NCI-H1092 (cell line): ENCODE measurements at places on chromosomes 3 and 15.

DNA sequence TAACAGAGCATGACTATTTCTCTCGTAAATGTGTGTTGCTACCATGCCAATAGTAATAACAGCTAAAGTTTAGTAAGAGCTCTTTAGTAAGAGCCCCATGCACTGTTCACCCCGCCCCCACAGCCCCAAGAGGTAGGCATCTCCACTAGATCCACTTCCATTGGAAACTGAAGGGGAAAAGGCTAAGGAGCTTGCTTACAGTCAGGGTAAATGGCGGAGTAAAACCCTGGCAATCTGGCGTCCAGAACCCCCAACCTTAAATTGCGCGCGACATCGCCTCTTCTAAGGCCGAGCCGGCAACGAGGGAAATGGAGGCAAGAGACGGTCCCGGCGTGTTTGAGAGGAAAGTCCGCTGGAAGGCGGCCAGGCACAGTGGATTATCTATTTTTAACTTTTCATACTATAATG lies 654 bp upstream of the C3orf38 start:
- DNase-seq = peak; percentile 30

DNA sequence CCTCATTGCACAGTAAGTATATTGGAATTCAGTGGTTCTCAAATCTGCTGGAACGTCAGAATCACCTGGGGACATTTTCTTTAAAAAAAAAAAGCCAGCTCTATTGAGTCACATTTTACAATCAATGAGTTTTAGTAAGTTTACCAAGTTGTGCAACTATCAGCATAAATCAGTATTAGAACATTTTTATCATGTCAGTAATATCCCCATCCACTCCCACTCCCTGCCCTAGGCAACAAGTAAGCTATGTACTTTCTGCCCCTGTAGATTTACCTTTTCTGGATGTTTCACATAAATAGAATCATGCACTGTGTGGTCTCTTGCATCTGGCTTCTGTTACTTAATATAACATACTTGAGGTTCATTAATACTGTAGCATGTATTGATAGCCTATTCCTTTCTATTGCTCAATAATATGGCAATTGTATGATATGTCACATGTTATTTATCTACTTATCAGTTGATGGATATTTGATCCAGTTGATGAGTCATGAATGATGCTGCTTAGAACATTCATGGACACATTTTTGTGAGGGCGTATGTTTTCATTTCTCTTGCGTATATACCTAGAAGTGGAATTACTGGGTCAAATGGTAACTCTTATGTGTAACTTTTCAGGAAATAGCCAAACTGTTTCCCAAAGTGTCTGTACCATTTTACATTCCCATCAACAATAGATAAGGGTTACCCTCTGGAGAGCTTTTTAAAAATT lies 180.5 kb downstream of the THSD4 start:
- no peak for DNase-seq

GRCh38 chr3:153911116-153911515 lies 210.1 kb upstream of the ARHGEF26 start:
- no peak for DNase-seq

DNA sequence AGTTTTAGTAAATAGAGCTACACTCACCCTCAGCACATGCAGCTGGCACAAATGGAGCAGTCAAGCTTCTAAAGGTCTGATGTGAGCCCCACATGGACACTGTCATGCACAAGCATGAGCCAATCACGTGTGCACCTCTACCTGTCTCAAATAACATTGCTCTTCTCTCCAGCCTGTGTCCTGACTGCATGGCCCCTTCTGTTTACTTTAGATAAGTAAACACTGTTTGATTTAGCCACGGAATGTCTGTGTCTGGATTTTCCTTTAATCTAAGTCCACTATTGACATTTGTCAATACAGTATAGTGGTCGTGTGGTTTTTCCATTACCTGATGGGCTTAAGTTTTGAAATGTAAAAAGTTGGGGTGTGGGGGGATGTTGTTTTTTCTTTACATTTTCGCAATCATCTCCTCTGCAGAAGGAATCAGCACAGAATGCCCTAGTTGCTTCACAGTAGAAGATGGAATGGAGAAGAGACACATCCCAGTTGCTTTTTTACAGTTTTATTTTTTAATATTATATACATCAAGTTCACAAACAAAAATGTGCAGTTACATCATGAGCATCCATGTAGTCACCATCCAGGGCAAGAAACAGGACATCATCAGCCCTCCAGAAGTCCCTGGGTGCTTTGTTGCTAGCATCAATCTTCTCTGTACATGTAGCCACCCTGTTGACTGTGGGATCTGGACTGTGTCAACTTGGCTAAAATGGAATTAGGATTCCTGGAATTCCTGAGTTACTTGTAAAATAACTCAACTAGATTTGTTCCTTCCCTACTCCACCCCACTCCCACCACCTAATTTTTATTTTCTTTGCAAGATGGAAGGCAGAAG lies 146.1 kb downstream of the UACA start:
- DNase-seq = no peak

GRCh38 chr3:48090166-48090939 lies 74.1 kb upstream of the MAP4 start:
- no peak for DNase-seq

DNA sequence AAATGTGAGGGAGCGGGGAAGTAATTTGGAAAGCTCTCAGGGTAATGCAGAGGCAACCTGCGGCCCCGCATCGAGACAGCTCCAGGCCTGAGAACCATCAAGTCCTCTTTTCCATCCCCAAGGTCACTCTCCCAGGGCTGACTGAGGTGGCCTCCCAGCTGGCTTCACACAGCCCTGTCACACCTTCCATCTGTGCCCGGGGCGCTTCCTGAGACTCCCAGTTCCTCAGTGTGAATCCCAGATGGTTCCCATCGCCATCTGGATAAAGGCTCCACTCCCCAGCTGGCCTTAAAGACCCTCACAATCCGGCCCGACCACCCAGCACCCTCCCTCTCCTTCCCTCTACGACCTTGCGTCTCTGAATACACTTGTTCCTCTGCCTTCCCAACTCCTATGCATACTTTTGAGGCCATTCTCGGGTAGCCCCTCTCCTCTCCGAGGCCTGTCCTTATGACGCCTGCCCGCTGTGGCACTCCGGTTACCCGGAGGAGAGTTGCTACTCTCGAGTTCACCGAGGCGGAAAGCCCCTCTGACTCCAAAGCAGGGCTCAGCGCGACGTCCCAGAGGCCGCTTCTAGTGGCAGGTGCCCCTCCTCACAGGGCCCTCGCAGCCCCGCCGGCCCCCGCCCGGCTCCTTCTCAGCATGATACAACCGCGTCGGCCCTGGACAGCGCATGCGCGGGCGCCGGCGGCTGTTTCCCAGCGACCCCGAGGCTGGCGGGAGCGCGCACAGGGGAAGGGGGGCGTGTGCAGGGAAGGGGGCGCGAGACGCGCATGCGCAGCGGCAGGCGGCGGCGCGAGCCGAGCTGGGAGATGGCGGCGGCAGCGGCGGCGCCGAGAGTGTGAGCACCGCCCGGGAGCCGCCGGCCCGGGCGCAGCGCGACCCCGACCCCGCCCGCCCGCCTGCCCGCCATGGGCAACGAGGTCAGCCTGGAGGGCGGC lies at the start of gene BSN:
Gene BSN (plus strand): TSS at position 786 of the 941 bp plus-strand sequence. CDS start 126 bp downstream, at position 912.
- DNase-seq = peak; percentile 86

GRCh38 chr3:172286548-172287148 lies 161.6 kb downstream of the GHSR start:
- no peak for DNase-seq

- no peak for DNase-seq
These were observed 91.3 kb upstream of the UBE2E2 start for GRCh38 chr3:23111797-23112196.
